ENCODE measurements at places on chromosomes 7 and 10.

- no peak for DNase-seq
These were observed 42.5 kb downstream of the FOXK1 start for GRCh38 chr7:4724648-4725013.

DNA sequence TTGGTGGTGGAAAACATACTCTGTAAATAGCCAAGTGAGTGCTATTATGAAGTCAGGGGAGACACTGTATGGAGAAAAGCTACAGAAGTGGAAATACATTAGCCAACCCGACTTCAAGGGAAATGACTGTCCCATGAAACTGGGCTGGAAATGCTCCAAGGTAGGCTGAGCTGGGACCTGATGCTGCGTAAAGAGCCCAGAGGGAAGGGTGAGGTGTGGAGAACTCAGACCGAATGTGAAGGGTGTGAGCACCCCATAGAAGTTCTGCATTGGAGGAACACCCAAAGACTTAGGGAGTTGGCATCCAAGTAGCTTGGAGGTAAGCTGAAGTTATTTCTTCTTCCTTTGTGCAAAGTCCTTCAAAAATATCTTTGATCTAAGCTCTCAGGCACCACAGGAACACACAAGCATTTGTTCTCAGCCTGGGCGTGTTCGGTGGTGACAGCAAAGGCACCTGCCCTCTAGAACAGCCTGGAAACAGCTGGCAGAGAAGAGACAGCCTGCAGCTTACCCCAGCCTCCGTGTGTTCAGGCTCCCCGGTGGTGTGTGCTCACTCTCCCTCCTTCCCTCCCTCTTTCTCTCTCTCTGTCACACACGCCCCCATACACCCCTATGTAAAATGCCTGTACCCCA, 19.1 kb upstream of the GJD4 start:
- no peak for DNase-seq

GRCh38 chr7:39526666-39527065, 39.5 kb upstream of the YAE1 start:
- no peak for DNase-seq

DNA sequence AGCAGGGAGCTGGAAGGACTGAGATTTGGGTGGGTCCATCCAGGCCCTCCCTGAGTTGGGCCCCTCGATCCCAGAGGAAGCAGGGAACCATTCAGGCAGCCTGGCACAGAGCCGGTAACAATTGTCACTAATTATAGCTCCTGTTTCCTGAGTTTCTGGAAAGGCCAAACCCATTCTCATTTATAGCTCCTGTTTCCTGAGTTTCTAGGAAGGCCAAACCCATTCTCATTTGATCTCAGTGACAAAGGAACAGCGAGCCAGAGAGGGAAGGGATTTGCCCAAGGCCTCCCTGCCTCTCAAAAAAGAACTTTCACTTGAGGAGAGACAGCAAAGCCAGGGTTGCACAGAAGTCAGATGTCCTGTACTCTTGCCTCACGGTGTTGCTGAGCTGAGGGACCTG, 521.9 kb downstream of the TYW1 start:
- DNase-seq: no peak

DNA sequence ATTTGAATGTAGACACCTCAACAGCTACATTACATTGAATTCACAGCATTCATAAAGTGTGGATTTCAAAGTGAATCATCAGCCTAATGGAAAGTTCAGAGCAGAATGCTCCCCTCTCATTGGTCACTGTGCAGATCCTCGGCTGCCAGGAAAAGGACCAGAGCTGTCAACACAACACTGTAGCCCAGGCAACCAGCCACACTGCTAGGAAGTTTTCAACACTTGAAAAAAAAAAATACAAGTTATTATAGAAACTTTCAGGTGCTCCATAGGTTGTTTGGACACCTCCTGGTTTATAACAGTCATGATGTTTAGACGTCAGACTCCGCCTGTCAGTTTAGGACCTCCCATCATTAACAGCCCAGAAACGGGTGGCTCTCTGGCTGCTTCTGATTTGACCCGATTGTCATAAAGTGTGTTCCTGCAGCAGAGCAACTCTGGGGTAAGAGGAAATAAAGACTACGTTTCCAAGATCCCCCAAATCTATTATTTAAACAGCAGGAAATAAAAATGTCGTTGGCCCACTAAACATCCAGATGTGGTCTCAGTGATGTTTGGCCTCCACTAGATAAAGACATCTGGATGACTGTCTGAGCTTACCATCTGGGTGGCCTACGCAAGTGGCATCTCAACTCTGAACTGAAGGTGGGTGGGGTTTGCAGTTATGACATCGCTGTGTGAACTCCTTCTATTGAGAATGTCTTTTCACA, 117.4 kb downstream of the CABCOCO1 start:
- peak; percentile 11 for DNase-seq

- DNase-seq: no peak
These were observed 40.8 kb upstream of the SLC35B4 start for GRCh38 chr7:134357486-134357885.

GRCh38 chr7:68783684-68784083, 814.6 kb upstream of the AUTS2 start:
- DNase-seq: no peak

DNA sequence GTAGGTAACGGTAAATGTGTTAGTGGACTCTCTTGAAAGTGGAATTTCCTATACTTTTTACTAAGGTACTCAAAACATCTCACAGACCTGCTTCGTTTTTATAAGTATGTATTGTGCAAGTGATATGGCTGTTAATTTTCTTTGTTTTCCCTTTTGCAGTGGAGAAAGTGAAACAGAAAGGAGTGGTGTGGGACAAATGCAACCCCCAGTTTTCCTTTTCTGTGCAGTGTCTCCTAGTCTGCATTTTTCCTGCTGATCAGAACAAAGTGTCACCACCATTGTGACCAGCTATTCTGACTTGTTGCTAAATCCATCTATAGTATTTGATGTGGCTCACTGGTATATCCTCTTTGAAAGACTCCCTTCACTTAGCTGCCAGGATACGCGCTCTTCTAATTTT, 410.0 kb downstream of the EXOC4 start:
- no peak for DNase-seq

DNA sequence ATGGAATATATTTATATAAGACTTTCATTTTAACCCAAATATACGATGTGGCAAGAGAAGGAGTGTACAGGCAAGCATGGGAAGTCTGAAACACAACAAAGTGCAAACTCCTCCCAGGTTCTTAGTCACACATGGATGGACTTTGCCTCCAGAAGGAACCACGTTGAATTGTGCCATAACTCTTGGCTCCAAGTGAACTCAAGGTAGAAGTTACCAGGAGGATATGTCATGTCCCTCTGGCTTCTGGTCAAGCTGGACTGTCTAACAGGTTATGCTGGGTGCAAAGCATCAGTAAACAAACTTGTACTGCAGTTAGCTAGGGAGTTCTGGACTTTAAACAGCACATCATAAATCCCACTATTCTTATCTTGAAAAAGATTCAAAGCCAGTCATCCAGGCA, 328.3 kb upstream of the TEX47 start:
- DNase-seq: no peak

DNA sequence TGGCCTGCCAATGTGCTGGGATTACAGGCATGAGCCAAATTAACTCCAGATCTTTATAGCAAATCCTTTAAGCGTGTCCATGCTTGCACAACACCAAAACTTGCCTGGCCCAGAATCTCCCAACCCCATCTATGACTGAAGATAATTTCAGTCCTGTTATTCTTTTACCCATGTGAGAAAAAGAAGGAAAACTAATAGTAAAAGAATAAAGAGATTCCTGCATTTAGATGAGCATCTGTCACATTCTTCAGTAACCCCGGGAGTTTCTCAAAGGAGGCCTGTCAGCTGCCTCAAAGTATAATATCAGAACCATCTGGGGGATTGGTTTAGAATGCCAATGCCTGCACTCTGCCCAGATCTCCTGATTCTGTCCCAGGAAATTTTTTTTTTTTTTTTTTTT, 158.1 kb upstream of the KMT2E start:
- no peak for DNase-seq

- no peak for DNase-seq
These were observed 11.2 kb upstream of the C7orf33 start for GRCh38 chr7:148579366-148579765.

DNA sequence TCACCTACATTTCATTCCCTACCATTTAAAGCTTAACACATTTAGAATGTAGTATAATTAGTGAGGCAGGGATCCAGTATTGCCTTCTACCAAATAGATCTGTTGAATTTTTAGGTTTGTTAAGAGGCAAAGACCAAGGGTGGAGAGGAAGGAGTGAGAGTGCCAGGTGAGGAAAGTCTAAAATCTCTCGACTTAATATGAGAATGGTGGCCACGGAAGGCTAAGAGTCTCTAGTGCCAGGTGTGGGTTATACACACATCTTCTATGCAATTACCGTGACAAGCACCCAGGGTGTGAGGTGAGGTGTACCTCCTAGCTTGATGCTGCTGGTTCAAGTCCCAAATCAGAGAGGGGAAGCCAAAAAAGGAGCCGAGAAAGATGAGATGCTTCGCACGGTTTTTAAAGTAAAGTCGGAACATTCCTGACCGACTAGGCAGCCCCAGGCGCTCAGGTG, 439 bp downstream of the IQUB start:
- peak; percentile 8 for DNase-seq

DNA sequence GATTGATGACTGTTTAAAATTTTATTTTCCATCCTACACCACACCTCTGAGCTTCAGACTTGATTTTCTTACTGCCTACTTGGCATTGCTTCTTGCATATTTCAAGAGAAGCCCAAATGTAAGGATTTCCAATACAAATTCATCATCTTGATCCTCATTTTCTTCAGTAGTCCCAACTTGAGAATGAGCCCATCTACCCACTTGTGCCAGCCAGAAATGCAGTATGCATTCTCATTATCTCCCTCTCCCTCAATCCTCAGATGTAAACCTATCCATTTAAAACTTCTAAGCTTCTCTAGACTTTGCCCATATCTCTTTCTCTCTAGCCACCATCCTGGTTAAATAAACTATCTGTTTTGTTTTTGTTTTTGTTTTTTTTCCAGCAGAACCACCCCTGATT, 22.4 kb upstream of the EGFR start:
- no peak for DNase-seq

DNA sequence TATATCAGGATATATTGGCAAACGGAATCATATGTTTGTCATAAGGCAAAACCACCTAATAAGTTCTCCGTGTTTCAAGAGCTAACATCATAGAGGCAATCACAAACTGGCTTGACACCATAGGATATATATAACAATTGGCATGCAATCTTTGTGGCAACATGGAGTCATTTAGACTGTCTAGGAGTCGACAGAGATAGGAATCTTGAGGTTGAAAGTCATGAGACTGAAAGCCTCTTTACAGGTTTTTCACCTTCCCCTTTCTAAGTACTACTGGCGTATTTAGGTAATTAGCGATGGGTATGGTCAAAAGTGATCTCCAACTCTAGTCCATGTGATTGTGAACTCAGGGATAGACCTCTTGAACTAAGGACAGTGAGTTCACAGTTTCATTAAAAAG, 63.7 kb downstream of the THSD7A start:
- no peak for DNase-seq

GRCh38 chr7:151426441-151426903, 13.5 kb downstream of the CRYGN start:
- DNase-seq: no peak

- no peak for DNase-seq
These were observed 335.4 kb upstream of the NRP1 start for GRCh38 chr10:33669904-33670303.

DNA sequence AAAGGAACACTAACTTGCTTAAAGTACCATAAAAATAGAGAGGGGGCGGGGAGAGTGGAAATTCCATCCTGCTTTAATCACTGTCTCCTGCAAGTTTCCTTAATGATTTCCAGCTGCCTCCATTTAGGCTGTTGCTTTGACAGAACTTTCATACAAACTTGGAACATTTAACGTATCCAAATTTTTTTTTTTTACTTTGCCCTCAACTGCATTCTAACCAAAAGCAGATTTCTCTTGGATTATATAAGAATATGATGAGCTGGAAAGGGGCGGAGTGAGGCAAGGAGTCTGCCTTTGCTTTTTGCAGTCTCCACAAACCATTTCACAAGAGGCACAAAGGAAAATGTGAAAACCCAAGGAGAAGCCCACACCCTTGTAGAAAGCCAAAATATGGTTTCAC, 46.6 kb upstream of the COL1A2 start:
- DNase-seq: no peak
